Smooth muscle cell of the pulmonary artery (primary cell): ENCODE measurements at places on chromosomes 7 and 10. TPM values are rescaled to one million over a fixed set of nuclear protein-coding genes. Genes with fewer than 3 reads are reported as not detected.

The CPVL gene
- 0.20 TPM in 1 of 2 replicates, not detected in the other for total RNA-seq

The PNLIPRP3 gene
- not detected in 2 replicates for total RNA-seq

The NXPH1 gene
- not detected in 2 replicates for total RNA-seq

The LRRC18 gene
- total RNA-seq = not detected in 2 replicates

The ADAM8 gene
- 1.5 and 2.7 TPM in 2 replicates for total RNA-seq

The C1GALT1 gene
- total RNA-seq = 55.6 and 98.1 TPM in 2 replicates

The KLF14 gene
- not detected in 2 replicates for total RNA-seq

The AOAH gene
- total RNA-seq = not detected in 2 replicates

The AGR3 gene
- not detected in 2 replicates for total RNA-seq

The KEL gene
- total RNA-seq = 0.13 TPM in 1 of 2 replicates, not detected in the other

The FAM204A gene
- 33.4 and 35.1 TPM in 2 replicates for total RNA-seq

The CCL24 gene
- total RNA-seq = not detected in 2 replicates

The AMPH gene
- 0.13 and 0.78 TPM in 2 replicates for total RNA-seq

The BMS1 gene
- 16.1 TPM in 2 replicates for total RNA-seq

The CDNF gene
- total RNA-seq = 0.59 and 2.6 TPM in 2 replicates

The CPA2 gene
- not detected in 2 replicates for total RNA-seq

The TMEM176A gene
- total RNA-seq = not detected in 2 replicates

The ACTL6B gene
- not detected in 2 replicates for total RNA-seq

The GPR141 gene
- total RNA-seq = not detected in 2 replicates

The LRRC4 gene
- 0.03 TPM in 1 of 2 replicates, not detected in the other for total RNA-seq

The TMEM26 gene
- 0.40 and 2.0 TPM in 2 replicates for total RNA-seq

The CDH23 gene
- total RNA-seq = 0.07 and 0.13 TPM in 2 replicates

The LEP gene
- total RNA-seq = 0.17 and 8.9 TPM in 2 replicates

The PALD1 gene
- 0.40 and 1.4 TPM in 2 replicates for total RNA-seq

The C7orf57 gene
- not detected in 2 replicates for total RNA-seq

The PMPCB gene
- 44.3 and 59.2 TPM in 2 replicates for total RNA-seq

The CNNM1 gene
- 0.07 and 0.17 TPM in 2 replicates for total RNA-seq

The PON1 gene
- not detected in 2 replicates for total RNA-seq

The EBF3 gene
- 1.6 and 6.5 TPM in 2 replicates for total RNA-seq

The UCMA gene
- total RNA-seq = not detected in 2 replicates

The GFRA1 gene
- total RNA-seq = 0.39 and 0.43 TPM in 2 replicates

The NOS3 gene
- 0.17 and 0.33 TPM in 2 replicates for total RNA-seq

The THSD7A gene
- 0.13 and 0.17 TPM in 2 replicates for total RNA-seq

The TBATA gene
- total RNA-seq = not detected in 2 replicates

The STEAP1B gene
- total RNA-seq = 13.3 and 23.4 TPM in 2 replicates

The NRCAM gene
- total RNA-seq = 1.6 and 22.6 TPM in 2 replicates

The SP8 gene
- total RNA-seq = not detected in 2 replicates

The GTPBP4 gene
- total RNA-seq = 24.3 and 30.5 TPM in 2 replicates

The WNT8B gene
- total RNA-seq = not detected in 2 replicates

The EPHA1 gene
- not detected in 2 replicates for total RNA-seq

The PRRT4 gene
- 0.13 TPM in 1 of 2 replicates, not detected in the other for total RNA-seq

The LAMTOR4 gene
- 52.0 and 57.4 TPM in 2 replicates for total RNA-seq

The NYAP1 gene
- total RNA-seq = 1.4 and 2.3 TPM in 2 replicates

The MSRB2 gene
- 12.7 and 14.6 TPM in 2 replicates for total RNA-seq

The SPDYE1 gene
- not detected in 2 replicates for total RNA-seq

The OR2A5 gene
- not detected in 2 replicates for total RNA-seq

The FOXP2 gene
- 0.26 and 0.46 TPM in 2 replicates for total RNA-seq

The SPDYE5 gene
- total RNA-seq = not detected in 2 replicates

The BCCIP gene
- 22.3 and 25.2 TPM in 2 replicates for total RNA-seq

The CTAGE15 gene
- total RNA-seq = 0.36 TPM in 1 of 2 replicates, not detected in the other

The PRSS37 gene
- total RNA-seq = not detected in 2 replicates

The PTCD1 gene
- total RNA-seq = 6.8 and 7.8 TPM in 2 replicates

The UPK3B gene
- 0.39 and 0.46 TPM in 2 replicates for total RNA-seq

The LRRD1 gene
- total RNA-seq = 0.07 and 0.17 TPM in 2 replicates

The RABGEF1 gene
- total RNA-seq = 47.3 and 49.4 TPM in 2 replicates

The CACNB2 gene
- total RNA-seq = 0.20 and 0.36 TPM in 2 replicates

The IKZF1 gene
- not detected in 2 replicates for total RNA-seq

The CRYGN gene
- total RNA-seq = 0.13 TPM in 1 of 2 replicates, not detected in the other
